ENCODE measurements at places on chromosomes 2 and 18.

GRCh38 chr2:95079199-95079683 lies 42.4 kb downstream of the MRPS5 start:
- DNase-seq = no peak

DNA sequence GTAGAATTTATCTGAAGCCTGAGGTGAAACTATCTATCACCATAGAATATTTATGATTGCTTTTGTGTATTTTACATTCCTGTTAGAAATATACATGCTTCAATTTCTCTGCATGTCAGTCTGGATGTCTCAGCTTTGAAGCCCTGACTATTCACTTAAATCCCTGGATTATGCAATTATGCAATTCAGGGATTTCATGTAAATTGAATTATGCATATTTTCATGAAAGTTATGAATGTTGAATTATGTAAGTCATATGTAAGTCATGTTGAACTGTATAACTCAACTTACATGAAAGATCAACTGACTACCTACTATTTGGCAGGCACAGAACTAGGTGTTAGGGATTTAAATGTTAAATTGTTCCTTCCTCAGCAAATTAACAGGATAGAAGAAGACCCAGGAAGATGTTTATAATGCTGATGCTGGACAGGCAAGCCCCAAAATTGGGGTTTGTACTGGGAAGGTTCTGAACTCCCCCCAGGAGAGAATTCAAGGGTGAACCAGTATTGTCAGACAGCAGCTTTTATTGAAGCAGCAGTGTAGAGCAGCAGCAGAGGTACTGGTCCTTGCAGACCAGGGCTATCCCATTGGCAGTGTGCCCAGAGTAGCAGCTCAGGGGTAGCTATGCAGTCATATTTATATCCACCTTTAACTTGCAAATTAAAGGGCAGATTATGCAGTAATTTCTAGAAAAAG lies 236.5 kb downstream of the ZNF804A start:
- no peak for DNase-seq

DNA sequence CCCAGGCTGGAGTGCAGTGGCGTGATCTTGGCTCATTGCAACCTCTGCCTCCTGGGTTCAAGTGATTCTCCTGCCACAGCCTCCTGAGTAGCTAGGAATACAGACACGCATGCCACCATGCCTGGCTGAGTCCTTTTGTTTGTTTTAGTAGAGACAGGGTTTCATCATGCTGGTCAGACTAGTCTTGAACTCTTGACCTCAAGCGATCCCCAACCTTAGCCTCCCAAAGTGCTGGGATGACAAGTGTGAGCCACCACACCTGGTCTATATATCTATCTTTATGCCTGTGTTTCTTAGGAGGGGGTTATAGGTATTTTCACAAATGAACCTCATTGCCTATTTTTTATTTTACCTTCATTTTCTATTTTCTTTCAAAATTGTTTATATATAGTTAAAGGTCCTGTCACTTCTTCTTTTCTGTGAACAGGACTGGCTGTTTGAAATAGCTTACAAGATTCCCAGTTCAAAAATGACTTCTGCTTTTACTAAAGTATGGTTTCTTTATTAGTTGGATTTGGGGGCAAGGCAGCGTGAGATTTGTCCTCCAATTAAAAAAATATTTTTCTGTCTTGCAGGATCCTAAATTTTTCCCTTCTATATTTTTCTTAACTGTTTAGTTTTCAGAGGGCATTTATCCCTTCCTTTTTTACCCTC lies 16.4 kb upstream of the MARCHF7 start:
- no peak for DNase-seq

DNA sequence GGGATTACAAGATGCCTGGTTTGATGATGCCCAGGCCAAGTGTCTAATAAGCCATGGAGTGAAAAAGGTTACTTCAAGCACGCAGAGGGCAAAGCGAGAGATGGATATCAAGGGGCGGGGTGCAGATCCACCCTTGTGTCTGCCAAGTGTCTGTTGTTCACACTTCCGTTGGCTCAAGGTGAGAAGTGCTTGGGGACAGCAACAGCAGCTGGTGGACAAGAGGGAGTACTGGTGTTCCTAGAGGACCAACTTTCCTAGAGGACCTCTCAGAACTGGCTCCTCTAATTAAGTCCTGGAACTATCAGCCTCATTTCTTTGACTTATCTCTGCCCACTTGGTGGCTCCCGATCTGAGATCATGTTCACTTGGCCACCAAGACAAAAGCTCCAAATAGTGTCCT lies 299.1 kb downstream of the PRKCE start:
- no peak for DNase-seq

GRCh38 chr2:65403529-65403915 lies 28.9 kb downstream of the SPRED2 start:
- no peak for DNase-seq

GRCh38 chr18:40976050-40976449 lies 979.0 kb upstream of the PIK3C3 start:
- no peak for DNase-seq

GRCh38 chr2:234164493-234165413 lies 114.3 kb downstream of the SPP2 start:
- DNase-seq = no peak

DNA sequence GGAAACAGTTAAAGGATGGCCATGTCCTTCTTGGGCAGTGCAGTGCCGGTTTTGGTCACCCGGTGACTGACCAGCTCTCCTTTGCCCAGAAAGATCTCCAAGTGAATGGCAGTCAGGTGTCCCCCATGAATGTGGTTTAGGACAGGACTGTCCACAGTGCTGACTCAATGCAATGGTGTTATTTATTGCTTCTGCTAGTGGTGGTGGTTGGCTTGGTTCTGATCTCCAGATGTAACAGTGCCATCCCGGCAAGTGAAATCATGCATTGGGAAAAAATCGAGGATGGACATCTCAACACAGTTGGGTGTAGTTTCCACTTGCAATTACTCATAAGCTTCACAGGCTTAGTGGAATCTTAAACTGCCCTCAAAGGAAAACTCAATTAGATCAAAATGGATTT lies 81.9 kb downstream of the TGOLN2 start:
- no peak for DNase-seq

DNA sequence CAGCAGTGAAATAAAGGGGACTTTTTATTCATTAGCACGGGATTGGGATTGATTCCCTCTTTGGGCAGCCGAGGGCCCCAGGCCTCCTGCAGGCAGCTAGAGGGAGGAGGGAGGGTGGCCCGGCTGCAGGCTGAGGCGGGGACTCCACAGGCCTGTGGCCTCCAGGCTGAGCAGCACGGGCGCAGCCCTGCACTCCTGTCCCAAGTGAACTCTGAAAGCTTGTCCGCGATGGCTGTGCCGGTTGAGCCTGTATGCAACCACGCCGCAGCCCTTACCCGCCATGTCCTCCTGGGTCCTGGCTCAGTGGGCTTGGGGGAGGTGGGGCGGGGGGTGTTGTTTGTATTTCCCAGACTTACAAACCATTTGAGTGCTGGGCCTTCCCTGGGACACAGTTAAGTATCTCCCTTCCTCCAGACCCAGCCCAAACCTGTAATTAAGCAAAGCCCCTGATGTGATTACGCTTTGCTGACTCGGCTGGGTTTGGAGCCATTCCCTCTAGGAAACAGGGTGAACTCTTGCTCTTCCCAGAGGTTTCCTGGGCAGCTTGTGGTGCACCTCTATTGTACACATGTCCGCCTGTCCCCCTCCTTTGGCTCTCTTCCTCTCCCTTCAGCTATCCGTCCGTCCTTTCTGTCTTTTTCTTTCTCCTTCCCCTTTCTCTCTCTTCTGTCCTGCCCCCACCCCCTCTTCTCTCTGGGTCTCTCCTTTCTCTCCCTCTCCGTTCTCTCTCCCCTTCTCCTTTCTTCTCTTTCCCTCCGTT lies 5.3 kb downstream of the GLI2 start:
- no peak for DNase-seq

DNA sequence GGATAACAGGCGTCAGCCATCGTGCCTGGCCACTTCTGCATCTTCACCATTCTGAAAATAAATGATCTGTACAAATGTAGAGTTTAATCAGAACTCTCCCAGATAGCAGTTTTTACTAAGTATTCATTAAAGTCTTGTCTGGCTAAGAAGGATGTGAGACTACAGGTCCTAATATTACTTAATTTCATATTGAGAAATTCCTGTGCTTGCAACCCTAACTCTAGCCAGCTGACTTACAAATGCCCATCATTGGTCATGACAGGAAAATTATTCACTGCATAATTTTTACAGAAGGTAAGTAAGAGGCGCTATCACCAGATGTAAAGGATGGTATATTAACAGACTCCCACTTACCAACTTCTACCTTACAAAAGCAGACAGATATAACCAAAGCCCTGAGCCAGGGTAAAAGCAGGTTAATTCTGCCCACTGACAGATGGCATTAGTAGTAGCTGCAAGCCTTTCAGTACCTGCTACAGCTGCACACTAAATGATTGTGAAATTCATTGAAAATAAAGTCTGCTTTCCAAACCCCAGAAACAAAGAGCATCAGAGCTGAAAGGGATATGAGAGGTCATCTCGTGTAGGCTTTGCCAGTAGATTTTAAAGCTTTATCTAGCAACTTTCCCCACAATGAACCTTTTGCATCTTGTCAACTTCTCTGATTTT lies 271.3 kb upstream of the STON1 start:
- DNase-seq = no peak

DNA sequence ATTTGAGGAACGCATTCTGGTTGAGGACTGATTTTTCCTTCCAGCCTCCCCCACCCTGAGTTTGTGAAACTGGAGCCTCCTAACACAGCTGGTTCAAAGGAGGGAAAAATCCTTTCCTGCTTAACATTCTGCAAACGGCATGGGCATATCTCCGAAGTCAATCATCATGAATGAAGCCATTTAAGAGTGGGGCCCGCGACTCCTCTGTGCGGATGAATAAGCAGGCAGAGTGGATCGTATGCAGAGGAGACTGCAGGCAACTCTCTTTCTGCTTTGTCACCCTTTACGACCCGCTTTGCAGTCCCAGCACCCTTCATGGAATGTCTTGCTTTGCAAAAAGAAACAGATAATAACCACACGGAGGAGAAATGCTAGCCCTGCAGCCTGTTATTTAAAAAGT lies 305.2 kb downstream of the CLIP4 start:
- no peak for DNase-seq

- no peak for DNase-seq
These were observed 9.3 kb downstream of the YPEL5 start for GRCh38 chr2:30155889-30156658.

DNA sequence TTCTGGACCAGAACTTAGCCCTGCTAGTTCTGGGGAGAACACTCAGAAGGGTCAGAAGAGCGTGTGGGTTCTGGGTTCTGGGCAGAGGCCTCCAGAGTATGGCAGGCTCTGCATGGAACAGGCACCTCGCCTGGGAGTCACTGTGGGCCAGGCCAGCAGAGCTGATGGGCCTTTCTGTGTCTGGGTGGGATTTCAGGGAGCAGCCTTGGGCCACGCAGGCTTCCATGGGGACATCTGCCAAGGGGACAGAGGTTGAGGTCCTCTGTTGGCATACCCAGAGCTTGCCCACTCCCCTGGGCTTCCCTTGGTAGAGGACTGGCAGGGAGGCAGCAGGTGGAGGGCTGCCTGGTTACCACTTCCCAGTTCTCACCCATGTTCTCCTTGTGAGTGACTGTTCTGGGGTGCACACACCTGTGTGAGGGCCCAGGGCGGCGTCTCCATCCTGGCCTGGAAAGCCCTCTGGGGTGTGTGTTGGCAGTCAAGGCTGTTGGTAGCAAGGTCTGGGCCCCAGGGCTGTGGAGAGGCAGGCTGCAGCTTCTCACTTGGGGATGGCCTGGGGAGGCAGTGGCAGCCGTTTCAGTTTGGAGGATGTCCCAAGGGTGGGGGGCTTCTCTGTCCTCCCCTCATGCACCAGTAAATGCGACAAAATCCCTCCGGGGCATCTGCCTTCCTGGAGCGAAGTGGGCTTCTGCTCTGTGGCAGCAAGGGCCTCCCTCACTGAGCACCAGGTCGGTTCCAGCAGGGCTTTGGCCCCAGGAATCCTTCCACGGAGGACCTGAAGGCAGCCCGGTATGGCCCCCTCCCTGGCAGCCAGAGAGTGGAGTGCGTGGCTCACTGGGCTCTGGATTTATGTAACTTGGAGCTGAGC lies 74.6 kb upstream of the HDAC4 start:
- DNase-seq = no peak

DNA sequence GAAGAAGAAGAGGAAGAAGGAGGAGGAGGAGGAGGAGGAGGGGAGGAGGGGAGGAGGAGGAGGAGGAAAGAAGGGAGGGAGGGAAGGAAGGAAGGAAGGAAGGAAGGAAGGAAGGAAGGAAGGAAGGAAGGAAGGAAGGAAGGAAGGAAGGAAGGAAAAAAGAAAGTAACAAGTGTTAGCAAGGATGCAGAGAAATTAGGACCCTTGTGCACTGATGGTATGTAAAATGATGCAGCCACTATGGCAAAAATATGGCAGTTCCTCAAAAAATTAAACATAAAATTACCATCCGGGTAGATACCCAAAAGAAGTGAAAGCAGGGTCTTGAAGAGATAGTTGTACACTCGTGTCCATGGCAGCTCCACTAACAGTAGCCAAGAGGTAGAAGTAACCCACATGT lies 67.4 kb downstream of the DYM start:
- no peak for DNase-seq

- no peak for DNase-seq
These were observed 58.3 kb downstream of the VIL1 start for GRCh38 chr2:218477247-218477646.

DNA sequence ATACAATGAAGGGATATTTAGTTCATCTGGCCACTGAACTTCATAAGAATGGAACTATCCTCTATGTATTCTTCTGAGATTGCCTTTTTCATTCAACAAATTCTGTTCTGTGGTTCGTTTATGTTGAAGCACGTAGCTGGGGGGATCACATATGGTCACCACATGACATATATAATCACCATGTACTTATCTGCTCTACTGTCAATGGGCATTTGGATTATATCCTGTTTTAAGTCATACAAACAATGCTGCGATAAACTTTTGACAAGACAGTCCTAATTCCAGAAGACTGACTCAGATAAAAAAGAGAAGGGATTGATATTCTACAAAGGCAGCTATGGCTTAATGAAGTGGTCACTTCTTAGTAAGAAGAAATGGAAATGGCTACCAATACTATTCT lies 116.0 kb upstream of the CCDC195 start:
- DNase-seq = no peak

GRCh38 chr18:36580874-36581750 lies 247.7 kb downstream of the TPGS2 start:
- DNase-seq = no peak

DNA sequence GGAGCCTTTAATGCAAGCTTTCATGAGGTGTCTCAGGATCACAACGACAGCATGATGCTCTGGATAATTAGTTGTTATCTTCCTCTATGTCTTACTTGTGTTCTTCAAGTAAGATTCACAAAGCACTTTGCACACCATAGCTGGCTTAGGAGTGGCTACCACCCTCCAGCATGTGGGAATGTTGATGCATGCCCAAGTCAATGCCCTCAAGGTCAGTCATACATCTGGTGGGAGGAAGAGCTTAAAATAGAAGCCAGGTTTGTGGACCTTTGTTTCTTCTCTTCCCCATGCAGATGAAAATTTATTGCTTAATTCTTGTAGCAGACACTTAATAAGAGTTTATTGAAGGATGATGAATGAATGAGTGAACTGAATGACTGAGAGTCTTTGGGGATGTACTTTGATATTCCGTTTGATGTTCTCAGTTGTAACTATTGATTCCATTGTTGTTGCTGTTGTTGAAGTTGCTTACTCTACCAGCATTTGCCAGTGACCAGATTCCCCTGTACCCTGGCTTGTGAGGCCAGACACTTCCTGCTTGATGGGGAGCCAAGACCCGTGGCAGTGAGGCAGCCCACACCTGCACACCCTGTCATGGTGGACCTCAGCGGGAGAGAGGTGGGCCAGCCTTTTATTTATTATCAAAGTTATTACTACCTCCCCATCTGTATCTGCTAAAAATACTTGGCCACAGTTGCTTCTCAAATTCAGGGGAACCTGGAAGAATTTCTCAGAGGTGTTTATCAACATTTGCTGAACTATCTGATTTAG lies 137.8 kb downstream of the LAMA3 start:
- no peak for DNase-seq

GRCh38 chr2:159658881-159659873 lies 42.8 kb upstream of the BAZ2B start:
- DNase-seq = no peak

All from iPS DF 6.9 (cell line).